Fibroblast of the aortic adventitia (primary cell): ENCODE measurements at places on chromosomes 5 and 9.

- no peak for DNase-seq
Measured at GRCh38 chr9:133129001-133129795, 8.2 kb upstream of the RALGDS start.

DNA sequence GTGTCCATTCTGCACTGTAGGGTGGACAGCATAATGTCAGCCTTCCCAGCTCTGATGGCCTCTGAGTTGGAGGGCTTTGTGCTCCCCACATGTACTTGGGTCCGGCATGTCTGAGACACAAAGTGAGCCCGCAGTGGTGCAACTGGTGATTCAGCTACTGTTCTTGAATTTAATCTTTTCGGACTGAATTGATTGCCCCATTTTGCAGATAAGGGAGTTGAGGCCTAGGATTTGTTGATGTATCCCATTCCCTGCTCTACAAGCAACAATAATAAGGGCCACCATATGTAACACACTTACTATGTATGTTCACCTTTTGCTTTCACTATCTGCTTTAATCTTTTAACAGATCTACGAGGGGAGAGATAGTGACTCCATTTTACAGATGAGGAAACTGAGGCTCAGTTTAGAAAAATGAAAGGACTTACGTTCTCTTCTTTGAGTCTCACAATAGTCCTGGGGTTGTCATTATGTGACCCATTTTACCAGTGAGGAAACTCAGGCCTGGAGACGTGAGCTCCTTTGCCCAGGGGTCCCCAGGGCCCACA is 4.5 kb downstream of the GSN start:
- DNase-seq: peak; percentile 12

DNA sequence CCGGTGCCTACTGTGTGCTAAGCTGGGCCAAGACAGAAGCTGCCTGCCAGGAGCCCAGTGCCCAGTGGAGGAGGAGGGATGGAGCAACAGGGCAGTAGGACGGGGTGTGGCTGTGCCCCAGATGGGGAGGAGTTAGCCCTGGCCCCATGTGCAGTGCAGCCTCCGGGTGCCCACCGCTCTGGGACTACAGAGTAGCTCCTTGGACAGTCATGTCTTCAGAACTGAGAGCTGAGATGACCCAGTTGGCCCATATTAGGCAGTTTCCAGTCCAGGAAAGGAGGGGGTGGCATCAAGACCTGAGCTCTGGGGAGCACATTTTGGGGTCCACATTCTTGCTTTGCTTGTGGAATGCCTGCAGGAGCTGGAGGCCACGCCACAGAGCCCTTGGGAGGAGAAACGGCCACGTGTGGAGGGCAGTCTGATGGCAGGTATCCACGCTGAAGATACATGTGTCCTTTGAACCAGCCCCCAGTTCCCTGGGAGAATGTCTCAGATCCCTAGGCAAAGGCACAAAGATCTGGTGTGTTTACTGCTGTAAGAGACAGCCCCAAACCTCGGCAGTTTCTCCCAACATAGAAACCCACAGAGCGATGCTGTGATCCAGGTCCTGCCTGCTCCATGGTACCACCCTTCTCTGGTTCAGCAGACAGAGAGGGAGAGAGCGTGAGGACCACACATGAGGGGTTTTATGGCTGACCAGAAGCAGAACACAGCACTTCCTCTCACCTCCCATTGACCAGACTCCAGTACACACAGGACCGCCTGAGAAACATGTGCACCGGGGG is 46.8 kb upstream of the FCN1 start:
- DNase-seq: no peak

DNA sequence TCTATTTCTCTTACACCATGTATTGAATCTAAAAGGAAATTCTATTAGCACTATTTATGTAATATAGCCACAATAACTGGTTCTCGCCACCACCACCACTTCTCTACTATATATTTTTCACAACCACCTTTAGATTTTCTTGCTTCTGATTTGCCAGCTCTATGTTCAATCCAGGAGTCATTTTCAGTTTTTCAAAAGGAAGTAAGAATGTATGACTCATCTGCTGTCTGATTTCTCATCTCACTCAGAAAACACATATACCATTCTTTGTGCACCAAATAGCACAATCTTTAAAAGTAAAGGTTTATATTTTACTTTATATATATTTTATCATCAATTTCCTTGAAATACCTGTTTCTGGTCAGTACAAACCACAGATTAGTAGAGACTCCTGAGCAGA is 1127.5 kb downstream of the TAF11L14 start:
- DNase-seq: no peak

DNA sequence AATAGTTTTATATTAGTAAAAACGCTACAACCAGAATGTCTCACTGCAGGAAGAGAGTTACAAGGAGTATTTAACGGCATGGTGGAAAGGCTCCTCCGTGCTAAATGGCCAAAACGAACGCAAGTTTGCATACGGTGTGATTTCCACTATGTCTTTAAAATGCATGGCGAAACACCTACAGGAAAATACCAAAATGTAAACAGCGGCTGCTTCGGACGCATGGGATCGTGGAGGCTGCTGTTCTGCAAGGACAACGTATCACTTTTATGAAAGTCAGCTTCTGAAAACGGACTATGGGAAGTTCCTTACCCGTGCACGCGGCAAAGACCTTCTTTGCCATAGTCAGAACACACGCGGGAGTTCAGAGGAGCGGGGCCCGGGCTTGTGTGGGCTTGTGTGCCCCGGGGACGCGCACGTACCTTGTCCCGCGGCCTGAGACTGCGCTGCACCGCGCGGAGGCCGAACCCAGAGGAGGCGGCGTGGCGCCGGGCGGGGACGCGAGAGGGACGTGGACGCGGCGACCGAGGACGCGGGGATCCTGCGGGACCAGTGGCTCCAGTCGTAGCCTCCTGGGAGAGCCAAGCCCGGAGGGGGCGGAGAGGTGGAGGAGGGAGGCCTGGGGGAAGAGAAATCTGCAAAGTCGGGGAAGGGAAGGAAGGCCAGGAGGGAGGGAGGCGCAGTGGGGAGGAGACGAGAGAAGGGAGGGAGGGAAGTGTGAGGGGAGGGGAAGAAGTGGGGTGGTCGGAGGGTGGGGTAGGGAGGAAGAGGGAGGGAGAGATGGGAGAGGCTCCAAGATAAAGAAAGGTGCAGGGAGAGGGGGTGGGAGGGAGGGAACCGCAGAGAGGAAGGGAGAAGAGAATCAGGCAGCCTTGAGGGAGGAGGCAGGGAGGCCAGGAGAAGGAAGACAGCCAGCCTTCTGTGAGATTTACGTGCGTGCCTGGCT is at the start of gene CMBL:
Gene CMBL (minus strand): TSS at position 697 of the 943 bp plus-strand sequence. CDS start 17,140 bp downstream, outside the sequence.
- peak; percentile 68 for DNase-seq
